ENCODE measurements at places on chromosomes 1 and 21.

DNA sequence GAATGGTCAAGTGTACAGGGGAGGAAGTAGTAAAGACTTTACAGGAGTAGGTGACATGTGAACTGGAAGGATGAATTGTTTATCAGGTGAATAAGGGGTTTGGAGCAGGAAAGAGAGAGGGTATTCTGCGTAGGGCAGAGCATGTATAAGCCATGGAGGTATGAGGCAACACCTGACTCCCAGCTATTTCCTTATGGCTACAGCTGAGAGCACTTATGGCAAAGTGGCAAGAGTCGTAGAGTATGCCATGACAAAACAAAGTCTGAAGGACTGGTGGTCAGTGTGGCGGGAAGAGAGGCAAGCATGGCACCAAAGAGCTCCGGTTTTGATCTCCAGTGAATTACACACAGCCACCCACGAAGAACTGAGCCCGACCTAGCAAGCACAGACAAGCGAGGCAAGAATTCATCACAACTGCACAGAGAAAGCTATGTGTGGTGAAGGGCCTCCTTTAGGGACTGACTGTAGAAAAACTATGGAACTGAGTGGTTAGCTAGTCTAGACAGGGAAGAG is 9.0 kb upstream of the ELOVL1 start:
- DNase-seq = no peak

- DNase-seq = no peak
These were observed 1.7 kb upstream of the FMN2 start for GRCh38 chr1:240090014-240090413.

GRCh38 chr21:34852448-34852847 is 183.7 kb downstream of the CLIC6 start:
- no peak for DNase-seq

- no peak for DNase-seq
These were observed 169.1 kb upstream of the EDN2 start for GRCh38 chr1:41653574-41653973.

- DNase-seq = no peak
These were observed 36.7 kb upstream of the WLS start for GRCh38 chr1:68268896-68269483.
